Activated CD8-positive, alpha-beta memory T cell treated with anti-CD3 and anti-CD28 coated beads, Interleukin-2, amount 10 ng/mL, durations not matched to agents 7 days and 5 days (primary cell): ENCODE measurements at places on chromosomes 16 and 17. TPM values are rescaled to one million over a fixed set of nuclear protein-coding genes. Genes with fewer than 3 reads are reported as not detected.

- no peak for DNase-seq
Measured at GRCh38 chr17:80395402-80396151, 19.4 kb upstream of the ENDOV start.

DNA sequence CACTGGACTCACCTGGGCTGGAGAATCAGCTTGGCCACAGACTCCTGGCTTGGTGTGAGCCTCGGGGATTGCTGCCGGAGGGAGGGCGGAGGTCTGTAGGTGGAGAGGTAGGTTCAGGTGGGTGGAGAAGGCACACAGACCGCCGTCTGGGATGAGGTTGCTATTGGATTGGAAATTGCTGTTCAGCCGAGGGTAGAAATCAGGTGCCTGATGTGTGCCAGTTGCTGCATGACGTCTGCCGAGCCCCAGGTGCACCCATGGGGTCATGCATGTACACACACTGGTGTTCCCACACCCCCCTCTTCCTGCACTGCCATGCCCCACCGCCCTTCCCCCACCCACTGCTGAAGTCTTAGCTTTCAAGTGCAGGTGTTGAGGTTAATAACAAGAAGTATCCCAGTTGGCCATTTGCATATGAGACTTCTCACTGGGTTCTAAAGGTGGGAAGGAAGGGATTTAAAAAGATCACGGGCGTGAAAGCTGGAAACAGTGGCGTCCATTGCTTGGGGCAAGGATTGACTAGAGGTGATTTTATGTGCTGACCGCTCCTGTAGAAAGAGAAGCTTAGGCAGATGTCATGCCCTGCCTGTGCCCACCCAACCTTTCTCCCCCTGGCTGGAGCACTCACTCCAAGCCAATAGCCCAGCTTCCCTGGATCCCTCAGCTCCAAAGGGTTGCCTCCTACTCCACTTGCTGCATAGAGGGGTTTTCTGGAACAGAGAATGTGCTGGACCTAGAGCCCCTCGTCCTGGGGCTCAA is 193.6 kb downstream of the CCDC182 start:
- DNase-seq: no peak

DNA sequence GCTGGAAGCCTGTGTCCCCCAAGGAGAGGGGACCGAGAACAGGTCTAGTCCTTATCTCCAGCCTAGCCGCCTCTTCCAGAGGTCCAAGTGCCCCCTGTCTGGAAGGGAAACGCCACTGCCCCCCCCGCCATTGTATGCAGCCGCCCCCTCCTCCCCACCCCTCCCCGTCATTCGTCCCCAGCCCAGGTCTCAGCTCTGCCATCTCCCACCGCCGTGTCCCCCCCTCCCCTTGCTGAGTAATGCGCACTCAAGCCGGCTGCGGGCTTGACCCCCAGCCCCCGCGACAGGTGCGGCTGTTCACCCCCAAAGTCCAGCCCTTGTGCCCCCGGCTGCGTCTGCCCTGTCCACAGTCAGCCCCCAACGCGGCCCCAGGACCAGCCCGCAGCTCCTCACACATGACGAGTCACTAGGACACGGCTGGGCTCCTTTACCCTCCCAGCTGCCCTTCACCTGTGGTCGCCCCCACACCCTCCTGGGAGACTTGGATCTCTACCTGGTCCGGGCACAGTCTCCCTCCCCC is 622 bp downstream of the GPRC5B start:
- no peak for DNase-seq

DNA sequence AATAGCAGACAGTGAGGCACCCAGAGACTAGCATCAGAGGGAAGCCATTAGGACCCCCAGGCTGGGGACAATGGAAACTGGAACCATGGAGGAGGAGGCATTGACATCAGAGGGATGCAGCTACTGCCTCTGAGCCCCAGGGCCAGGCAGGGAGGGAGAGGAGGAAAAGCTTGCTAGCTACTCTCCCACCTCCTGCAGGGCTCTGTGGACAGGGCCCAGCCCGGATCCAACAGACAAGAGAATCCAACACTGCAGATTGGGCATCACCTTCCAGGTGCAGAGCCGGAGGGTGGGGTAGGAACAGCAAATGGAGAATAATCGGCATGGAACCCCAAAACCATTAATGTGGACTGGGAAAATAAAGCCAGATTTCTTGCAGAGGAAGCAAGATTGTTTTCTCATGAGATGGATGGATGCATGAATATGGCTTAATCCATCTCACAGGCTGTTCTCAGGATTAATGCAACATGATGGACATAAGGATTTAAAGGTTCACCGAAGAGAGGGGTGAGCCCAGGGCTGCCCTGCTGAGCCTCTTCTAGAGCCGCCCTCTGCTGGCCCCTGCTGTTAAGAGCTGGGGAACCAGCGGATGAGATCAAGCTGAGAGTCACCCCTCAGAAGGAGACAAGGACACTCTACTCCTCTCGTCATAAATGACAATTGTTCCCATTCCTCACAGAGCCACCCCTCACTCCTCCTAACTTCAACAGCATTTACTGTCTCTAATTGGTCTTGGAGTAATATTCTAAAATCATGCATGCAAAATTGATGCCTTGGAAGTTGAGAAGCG is 48.8 kb downstream of the DNAH3 start:
- no peak for DNase-seq

DNA sequence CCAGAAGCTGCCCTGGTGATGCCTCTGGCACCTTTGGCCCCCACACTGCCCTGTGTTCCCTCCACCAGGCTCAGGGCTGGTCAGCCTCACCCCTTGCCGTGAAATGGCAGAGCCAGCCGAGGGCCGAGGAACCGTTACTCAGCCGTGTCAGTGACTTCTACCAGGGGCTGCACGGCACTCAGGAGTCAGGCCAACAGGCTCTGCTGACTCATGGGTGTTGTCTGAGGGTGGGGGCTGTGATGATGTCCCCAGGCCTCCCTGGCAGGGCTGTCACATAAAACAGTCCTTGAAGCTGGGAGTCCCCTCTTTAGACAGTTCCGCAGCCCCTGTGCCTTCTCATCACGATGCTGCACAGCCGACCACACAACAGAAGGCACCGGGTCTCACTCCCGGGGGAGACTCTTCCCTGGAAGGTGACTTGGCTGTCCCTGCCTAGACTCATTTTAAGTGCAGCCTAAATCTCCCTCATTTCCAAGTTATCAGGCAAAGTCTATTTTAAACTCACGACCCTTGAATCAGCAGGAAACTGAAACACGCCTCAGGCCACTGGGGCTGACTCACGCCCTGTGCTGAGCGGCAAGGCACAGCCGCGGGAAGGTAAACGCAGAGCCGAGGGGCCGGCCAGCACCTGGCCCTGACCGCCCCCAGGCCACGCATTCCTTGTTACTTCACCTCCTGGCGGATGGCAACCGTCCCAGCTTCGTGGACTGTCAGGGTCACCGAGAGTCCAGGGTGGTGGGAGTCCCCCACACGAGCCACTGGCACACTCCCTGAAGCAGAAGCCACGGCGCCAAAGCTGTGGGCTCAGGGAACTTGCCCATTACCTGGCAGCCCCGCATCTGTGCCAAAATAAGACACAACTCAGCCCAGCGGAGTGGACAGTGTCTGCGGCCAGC is 102.6 kb downstream of the ZNF778 start:
- peak; percentile 75 for DNase-seq

DNA sequence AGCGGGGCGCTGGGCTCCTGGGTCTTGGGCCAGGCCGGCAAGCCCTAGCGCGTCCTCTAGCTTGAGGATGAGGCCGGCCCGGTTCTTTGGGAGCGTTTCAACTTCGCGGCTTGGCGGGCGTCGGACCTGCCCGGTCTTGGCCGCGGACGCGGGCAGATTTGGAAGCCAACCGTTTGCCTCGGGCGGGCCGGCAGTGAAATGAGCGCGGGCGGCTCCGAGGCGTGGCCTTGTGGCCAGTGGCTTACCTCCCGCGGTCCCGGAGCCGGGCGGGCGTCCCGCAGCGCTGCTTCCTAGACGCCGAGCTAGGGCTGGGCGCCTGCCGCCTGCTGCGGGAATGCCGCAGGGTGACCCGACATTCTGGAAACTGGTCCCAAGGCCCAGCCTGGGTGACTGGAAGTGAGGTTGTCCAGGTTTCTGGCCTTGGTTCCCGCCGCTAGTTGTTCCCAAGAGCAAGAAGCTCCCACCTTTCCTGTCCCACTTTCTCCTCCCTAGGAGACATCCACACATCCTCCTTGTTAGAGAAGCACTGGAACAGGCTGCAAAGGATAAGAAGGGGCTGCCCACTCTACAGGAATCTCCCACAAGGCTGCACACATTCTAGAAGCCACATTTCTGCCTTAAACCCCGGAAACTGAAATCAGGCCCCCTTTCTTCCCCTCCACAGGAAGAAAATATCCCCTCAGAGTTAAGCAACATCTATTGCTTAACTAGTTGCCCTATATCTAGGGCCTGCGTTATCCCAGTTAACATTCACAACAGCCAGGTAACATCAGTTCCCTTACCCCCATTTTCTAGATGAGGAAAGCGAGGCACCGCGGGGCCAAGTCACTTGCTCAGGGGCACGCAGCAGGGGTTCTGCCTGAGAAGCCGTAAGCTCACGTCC is 4.5 kb upstream of the CBX8 start:
- DNase-seq: no peak

- DNase-seq: no peak
Measured at GRCh38 chr17:53919356-53919755, 96.6 kb downstream of the KIF2B start.

GRCh38 chr16:8572919-8573724 is 17.2 kb downstream of the TMEM114 start:
- no peak for DNase-seq

DNA sequence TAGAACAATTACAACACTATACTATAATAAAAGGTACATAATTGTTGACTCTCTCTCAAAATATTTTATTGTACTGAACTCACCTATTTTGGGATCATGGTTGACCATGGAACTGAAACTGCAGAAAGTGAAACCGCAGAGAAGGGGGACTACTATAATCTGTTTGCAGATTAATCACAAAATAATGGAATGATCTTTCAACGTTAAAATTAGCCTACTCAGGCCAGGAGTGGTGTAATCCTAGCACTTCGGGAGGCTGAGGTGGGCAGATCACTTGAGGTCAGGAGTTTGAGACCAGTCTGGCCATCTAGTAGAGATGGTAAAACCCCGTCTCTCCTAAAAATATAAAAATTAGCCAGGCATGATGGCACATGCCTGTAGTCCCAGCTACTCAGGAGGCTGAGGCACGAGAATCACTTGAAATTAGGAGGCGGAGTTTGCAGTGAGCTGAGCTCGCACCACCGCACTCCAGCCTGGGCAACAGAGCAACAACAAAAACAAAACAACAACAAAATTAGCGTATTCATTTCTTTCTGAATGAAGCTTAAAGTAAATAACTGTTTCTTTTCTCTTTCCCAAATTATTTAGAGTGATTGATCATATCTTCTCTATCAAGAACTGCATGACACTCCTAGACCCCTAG is 45.6 kb downstream of the IKZF3 start:
- DNase-seq: peak; percentile 54

DNA sequence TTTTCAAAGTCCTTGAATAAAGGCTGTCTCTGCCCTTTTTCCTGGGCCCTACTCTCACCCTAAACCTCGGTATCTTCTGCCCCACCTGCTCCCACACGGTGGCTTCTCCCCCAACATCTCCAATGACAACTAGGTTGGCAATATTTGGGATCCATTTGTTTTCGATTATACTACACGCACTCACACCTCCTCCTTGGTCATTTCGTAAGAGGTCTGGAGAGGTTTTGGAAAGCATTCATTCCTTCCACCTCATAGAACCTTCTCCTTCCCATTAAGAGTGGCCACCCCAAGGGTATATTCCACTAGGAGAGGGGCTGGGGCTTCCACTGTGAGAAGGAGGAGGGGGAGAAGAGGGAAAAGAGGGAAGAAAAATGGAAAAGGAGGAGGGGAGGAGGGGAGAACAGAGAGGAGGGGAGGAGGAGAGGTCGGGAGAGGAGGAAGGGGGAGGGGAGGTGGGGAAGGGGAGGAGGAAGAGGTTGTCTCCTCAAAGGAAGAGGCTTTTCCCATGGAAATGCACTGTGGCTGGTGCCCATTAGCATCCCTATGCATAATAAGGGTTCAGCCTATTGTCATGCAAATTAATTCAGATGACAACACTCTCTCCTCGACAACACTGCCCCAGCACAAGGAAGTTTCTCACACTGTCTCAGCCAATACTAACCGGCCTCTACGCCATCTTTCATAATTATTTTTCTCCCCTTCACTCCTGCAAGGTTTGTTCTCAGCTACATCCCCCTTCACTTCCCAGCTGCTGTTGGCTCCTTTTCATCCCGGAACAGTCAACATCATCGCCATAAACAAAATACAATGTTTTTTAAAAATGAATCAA is 30.0 kb downstream of the SOX9 start:
- DNase-seq: no peak

DNA sequence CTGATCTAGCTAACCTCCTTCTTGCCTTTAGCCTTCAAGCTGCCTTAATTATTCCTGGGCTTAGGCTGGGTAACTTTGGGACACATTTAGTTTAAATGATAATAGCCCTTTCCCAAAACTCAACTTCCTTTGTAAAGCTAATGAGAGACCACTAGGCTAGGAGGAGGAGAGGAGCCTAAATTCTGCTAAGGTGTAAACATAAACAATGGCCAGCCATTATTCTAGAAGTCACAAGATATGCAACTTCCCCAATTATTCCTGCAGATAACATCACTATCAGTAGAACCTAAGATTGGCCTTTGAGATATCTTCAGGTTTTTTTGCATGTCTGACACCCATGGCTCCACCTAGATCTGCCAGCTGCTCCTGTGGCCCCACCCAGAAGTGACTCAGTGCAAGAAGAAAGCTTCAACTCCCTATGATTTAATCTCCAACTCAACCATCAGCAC is 131.2 kb upstream of the FAM20A start:
- no peak for DNase-seq

DLX4 gene
- 0.23 TPM for total RNA-seq

PYY gene
- not detected for total RNA-seq

ELMO3 gene
- total RNA-seq: 6.2 TPM

SLC38A8 gene
- total RNA-seq: not detected

VPS35 gene
- 58.8 TPM for total RNA-seq
